ENCODE measurements at places on chromosomes 13 and 19.

GRCh38 chr19:3536429-3537100 lies 2.4 kb upstream of the TEKTIP1 start:
- no peak for DNase-seq

DNA sequence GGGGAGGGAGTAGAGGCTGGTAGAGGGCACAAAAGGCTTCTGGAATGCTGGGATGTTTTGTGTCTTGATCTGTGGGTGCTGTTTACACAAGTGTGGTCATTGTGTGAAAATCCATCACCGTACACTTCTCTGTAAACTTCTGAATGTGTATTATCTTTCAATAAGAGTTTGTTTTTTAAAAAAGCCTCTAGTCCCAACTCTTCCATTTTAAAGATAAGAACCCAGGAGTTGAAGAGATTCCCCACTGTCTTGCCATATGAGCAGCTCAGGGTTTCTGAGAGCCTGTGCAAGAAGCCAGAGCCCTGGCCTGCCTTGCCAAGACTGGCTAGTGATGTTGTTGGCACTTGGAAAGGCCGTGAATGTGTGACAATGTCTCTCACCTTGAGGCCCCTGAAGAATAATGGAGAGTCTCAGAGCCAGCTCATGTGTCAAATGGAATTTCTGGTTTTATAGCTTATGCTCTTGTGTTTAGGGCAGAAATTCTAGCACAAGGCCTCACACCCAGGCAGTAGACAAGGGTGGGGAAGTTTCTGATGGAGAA lies 57.5 kb upstream of the NPAS1 start:
- DNase-seq: no peak

DNA sequence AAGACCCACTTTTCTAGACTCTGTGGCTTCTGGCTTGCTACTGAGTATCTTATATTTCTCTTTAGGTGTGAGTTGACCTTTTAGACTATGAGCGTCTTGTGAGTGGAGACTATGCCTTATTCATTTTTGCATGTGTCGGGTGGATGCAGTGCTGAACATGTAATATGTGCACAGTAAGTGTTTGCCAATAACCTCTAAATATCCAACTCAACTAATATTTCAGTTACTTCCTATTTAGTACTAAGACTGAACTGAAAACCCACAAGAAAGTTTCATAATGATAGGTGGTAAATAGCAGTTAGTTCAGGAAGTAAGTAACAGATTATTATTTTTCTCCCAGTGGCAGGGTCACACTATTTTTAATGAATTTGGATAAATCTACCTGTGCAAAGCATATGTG lies 269.3 kb downstream of the KCNRG start:
- no peak for DNase-seq

DNA sequence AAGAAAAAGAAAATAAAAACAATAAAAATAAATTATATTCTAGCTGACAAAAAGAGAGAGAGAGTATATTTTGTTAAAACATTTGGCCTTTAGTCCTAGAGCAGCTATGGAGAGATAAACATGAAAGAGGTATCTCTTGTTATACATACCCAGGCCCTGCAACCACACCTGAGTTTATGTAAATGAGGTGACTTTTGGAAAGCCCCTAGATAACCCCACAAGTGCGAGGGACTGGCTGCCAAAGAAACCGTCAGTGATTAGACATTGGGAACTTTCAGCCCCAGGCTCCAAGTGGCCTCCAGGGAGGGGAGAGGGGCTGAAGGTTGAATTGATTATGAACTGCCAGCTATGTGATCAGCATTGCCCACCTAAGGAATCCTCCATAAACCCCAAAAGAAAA lies 2.1 kb upstream of the NLRP7 start:
- DNase-seq: no peak

DNA sequence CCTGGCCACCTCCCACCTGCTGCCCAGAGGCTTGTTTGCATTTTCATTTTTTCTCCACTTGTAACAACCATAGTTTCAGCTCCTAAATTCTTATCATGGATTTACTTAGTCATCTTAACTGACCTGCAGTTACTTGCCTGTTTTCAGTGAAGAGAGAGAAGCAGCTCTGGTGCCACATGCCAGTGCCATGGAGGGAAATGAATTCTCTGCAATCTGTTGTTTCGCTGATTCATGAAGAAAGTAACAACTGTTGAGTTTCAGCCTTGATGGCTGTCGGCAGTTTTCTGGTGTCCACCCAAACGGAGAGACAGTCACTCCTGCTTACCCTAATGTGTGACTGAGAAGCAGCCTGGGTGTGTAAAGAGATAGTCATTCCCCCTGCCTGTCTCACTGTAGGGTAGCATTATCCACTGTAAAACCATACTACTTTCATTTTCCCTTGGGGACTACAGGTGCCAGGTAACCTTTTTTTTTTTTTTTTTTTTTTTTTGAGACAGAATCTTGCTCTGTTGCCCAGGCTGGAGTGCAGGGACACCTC lies 116.1 kb downstream of the DNAJC3 start:
- no peak for DNase-seq

GRCh38 chr19:51386882-51387520 lies 773 bp downstream of the LIM2 start:
- no peak for DNase-seq

DNA sequence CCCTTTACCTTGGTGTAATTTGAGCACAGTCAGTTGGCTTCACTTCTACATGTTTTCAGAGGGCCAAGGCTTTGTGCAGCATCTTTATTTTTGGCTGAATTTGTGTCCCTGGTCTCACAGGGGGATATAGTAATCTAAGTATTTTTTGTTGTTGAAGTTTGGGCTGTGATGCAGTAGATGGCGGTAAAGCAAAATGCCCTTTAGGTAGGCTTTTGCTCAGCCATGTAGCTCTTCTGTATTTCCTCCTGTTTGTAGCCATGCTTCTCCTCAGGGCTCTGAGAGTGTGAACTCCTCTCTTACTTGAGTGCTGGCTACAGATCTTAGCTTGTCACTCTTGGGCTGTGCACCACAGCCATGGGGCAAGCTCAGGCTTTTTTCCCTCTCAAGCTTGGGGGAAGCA lies 328.6 kb downstream of the SLITRK5 start:
- DNase-seq: no peak

DNA sequence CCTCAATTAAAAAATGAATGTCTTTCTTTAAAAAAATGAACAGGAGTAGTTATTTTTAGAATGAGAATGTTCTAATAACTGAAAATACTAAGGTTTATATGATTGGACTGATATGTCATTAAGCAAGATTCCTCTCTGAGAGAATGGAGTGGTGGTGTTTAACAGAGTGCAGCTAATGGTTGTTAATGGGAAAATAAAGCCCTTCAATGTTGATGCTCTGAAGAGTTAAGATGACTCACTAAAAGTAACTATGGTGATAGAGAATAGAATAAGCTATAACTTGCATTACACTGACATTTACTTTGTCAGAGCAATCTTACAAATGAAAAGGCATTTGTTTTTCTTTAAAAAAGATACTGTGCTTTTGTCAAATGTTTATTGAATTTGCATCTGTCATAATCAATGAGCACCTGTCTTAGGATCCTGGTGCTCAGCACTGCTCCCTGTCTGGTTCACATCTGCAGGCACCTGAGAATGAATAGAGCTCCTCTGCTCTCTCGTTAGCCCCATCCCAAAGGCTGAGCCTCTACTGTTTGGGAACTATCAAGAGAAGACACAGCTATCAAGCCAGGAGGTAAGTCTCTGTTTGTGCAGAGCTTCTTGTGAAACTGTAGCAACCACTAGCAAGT lies 15.1 kb downstream of the PABPC3 start:
- DNase-seq: no peak

DNA sequence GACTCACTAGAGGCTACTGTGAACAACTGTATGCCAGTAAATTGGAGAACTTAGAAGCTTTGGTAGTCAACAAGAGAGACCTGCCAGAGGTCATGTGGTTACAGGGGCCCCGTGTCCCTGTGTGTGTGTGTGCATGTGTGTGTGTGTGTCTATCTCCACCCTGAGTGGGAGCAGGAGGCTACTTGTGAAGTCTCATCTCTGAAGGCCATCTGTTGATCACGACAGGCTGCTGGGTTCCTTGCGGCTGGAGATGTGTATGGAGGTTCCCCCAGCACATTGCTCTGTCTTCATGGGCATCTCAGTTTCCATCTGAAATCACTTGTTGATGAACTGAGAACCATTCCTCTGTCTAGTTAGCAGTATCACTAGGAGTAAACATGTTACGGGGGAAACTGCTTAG lies 58.2 kb upstream of the TEX29 start:
- DNase-seq: no peak

- DNase-seq: no peak
Measured at GRCh38 chr13:66138172-66138811, 1091.8 kb downstream of the PCDH9 start.

DNA sequence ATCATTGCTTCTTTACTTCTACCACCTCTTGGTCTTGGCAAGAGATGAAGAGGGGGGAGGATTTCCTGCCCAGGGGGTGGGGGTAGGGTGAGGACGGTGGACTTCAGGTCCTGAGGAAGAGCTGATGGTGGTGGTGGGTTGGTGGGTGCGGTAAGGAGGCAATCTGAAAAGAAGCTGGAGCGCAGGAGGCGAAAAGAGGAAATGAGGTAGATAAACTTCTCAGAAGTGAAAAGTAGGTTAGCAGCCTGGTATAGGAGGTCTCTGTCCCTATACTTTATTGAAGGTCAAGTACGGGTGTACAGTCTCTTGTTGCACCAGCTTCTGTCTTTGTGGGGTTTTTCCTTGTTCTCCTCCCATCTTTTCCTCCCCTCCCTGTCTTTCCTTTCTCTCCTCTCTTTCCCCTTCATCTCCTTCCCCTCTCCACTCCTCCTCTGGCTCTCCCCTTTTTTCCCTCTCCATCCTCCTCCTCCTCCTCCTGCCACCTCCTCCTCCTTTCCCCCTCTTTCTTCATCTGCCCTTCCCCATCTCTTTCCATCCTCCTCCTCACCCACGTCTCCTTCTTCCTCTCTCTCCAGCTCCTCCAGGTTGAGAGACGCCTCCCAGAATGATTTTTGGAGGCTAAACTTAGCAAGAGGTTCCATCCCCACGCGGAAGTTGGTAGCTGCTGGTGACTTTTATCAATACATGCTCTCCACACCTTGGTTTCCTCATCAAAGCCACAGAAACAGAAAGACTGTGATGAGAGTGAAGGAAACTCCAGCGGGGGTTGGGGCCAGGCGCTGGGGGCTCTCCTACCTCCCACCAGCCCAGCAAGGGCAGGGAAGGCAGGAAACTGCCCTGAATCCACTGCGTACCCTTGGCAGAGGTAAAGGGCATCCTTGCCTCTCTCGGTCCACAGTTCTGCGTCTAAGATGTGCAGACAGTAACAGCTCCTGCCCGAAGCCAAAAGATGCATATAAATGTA lies 15.3 kb downstream of the TNFSF14 start:
- DNase-seq: no peak

- DNase-seq: no peak
Measured at GRCh38 chr13:30339738-30340330, 32.5 kb upstream of the KATNAL1 start.

DNA sequence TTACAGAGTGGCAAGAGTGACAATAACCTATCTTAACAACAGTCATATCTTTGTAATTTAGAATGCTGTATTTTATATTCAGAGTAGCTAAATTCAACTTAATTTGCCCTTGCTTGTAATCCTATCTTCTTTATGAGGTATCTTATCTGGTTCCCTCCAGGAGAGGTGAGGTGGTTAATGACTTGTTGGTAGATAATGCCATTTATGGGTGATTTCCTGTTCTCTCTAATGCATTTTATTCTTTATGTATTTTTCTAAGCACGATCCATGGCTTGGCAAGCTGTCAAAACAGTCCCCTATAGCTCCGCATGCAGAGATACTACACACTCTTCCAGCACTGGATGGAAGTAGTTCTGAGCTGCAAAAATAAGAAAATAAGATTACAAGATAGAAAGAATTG lies 267.9 kb downstream of the LMO7 start:
- DNase-seq: no peak
